ENCODE measurements at places on chromosomes 4 and X. TPM values are rescaled to one million over a fixed set of nuclear protein-coding genes. Genes with fewer than 3 reads are reported as not detected.

The NAP1L2 gene
- 2.7 TPM for total RNA-seq

The ATP8A1 gene
- total RNA-seq = 130 TPM

The CT47B1 gene
- not detected for total RNA-seq

The ARSJ gene
- not detected for total RNA-seq

The FRMPD3 gene
- total RNA-seq = 0.42 TPM

The FANCB gene
- 2.5 TPM for total RNA-seq

The GAGE12E gene
- total RNA-seq = not detected

The SLC2A9 gene
- total RNA-seq = 1.1 TPM

The CXCL8 gene
- total RNA-seq = 1.4 TPM

The LAP3 gene
- total RNA-seq = 60.1 TPM

The AKAP4 gene
- total RNA-seq = not detected

The SPANXD gene
- not detected for total RNA-seq

The TENM3 gene
- total RNA-seq = not detected

The AMER1 gene
- 2.7 TPM for total RNA-seq

The STOX2 gene
- total RNA-seq = not detected

The DKK2 gene
- total RNA-seq = not detected

The TRPC3 gene
- total RNA-seq = not detected

The SAGE1 gene
- not detected for total RNA-seq

The PPP2R2C gene
- not detected for total RNA-seq

The SORCS2 gene
- total RNA-seq = not detected

The BEX3 gene
- total RNA-seq = 23.9 TPM

The RELL1 gene
- 61.7 TPM for total RNA-seq

The MAGEA4 gene
- total RNA-seq = not detected

The ADAMTS3 gene
- total RNA-seq = not detected

The TCP11X2 gene
- not detected for total RNA-seq

The IL3RA gene
- total RNA-seq = 1.1 TPM

The BMP3 gene
- not detected for total RNA-seq

The PASD1 gene
- total RNA-seq = not detected

The ATP7A gene
- total RNA-seq = 14.3 TPM

The DRP2 gene
- total RNA-seq = not detected

The NAA11 gene
- total RNA-seq = not detected

The GAGE2A gene
- total RNA-seq = not detected

The MAGEC1 gene
- total RNA-seq = not detected

The GUCY1B1 gene
- not detected for total RNA-seq

The MAGEB17 gene
- total RNA-seq = not detected
